ENCODE measurements at places on chromosomes 11 and 22.

- DNase-seq, result no peak
Measured at GRCh38 chr11:35182317-35182939, 43.5 kb downstream of the CD44 start.

GRCh38 chr22:19361501-19362103, 69.9 kb downstream of the HIRA start:
- no peak for DNase-seq

DNA sequence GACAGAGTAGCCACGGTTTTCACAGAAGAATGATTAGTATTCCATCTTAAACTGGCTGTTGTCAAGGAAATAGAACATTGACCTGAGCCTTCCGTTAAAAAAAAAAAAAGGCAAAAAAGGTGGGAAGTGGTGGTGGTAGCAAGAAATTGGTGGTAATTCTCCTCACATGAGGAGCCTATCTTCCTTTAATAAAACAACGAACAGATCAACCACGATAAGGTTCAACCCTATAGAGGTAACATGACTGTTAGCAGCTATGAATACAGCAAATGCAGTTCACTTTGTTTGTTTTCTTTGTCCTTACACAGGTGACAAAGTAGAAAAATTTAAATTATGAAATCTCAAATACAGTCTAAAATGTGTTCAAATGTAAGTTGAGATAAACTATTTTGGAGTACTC, 181.6 kb downstream of the TTC28 start:
- no peak for DNase-seq

GRCh38 chr11:97502201-97502600, 1112.4 kb downstream of the JRKL start:
- no peak for DNase-seq

DNA sequence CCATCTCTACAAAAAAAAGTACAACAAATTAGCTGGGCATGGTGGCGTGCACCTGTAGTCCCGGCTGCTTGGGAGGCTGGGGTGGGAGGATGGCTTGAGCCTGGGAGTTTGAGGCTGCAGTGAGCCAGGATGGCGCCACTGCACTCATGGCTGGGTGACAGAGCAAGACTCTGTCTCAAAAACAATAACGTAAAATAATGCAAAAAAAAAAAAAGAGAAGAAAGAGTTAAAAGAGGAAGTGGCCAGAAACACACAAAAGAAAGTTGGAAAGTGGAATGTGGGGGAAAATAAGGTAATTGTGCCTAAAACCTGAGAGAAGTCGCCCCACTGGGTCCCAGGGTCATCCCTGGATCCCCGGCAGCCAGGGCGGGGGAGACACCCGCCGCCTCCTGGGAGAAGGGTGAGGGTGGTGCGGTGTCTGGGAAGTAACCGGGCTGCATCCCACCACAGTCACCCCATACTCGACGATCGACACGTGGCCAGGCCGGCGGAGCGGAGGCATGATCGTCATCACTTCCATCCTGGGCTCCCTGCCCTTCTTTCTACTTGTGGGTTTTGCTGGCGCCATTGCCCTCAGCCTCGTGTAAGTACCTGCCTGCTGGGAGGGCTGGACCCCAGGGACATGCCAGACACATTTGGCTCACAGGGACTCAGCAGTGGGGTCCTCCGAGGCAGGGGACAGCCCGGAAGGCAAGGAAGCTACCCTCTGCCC, 8.1 kb downstream of the UPK3A start:
- no peak for DNase-seq

DNA sequence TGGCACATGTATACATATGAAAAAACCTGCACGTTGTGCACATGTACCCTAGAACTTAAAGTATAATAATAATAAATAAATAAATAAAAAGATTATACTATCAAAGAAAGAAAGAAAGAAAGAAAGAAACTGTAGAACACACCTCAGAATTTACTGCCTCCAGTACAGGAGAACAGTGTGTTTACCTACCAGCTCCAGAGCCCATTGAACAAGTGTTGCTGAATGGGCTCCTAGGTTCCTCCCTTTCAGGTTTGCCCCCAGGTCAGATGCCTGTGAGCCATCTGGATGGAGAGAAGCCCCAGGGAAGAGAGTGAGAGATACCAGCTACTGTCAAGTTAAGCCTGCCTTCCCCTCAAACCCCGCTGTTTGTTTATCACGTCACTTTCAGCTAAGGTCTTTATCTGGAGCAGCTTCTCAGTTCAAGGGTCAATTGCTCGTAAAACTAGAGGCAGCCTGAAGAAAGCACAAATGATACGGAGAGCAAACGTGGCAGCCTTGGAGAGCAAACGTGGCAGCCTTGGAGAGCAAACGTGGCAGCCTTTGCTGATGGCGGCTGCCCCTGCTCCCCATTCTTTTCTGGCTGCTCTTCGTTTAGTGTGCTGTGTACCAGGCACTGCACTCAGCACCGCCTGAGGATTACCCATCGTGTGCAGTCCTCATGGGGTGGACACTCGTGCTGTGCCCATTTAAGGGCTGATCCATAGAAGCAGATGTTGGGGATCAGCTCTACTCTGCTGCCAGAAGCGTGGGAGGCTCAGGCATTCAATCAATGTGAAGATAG, 111.7 kb downstream of the ADAMTS15 start:
- no peak for DNase-seq

GRCh38 chr11:120196826-120197225, 14.0 kb upstream of the OAF start:
- no peak for DNase-seq
